Suppressor macrophage (primary cell): ENCODE measurements at places on chromosomes 4 and X.
A peak's percentile ranks its signal among the peaks of the same experiment; 100 is the strongest.

DNA sequence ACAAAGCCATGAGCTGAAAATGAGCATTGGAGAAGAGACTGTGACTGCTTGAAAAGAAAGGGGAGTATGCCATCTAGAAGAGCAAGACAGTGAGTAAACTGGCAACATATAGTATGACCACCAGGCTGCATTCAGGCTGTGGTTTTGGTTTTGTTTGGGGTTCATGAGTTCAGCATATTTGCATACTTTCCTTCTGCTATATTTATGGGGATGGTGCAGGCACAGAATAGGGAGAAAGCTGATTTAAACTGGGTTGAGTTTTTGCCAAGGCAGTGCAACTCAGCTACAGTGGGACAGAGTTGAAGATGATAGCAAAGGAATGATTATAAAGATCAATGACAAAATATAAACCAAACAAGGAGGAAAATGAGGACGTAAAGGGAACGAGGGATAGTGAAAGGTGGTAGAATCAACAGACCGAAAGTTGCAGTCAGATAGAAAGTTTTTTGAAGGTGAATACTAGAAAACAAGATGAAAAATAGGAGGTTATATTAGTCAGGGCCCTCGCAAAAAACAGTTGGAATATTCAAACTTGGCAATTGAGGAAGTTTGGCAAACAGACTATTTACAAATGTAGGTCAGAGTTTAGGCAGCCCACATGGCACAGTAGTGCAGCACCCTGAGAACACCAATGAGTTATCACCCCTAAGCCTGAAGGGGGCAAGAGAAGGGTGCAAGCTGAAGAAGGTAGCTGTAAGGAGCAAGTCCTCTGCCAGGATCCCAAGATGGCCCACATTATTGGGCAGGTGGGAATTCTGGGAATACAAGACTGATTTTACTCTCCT is 114.8 kb upstream of the MAP9 start:
- peak; percentile 6 for DNase-seq

GRCh38 chr4:32884198-32884597 is 2164.0 kb downstream of the PCDH7 start:
- no peak for DNase-seq

GRCh38 chr4:57064120-57064519 is 46.1 kb downstream of the IGFBP7 start:
- no peak for DNase-seq

DNA sequence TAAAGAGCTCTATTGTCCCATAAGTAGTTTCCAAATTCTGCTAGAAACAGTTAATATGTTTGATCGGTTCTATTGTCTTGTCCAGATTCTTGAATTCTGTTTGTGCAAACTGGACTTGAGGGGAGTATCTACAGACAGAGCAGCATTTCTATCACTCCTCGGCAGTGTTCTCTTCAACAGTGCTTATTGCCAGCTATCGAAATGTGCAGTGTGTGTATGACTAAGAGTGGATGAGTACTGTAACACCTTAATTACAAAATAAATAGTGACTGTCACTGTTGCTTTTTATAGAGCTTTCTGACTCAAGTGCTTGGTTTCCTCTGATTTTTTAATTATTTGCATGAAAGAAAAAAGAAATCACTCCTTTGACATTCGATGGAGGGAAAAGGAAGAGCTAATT is 274.6 kb downstream of the RPA4 start:
- DNase-seq: no peak

DNA sequence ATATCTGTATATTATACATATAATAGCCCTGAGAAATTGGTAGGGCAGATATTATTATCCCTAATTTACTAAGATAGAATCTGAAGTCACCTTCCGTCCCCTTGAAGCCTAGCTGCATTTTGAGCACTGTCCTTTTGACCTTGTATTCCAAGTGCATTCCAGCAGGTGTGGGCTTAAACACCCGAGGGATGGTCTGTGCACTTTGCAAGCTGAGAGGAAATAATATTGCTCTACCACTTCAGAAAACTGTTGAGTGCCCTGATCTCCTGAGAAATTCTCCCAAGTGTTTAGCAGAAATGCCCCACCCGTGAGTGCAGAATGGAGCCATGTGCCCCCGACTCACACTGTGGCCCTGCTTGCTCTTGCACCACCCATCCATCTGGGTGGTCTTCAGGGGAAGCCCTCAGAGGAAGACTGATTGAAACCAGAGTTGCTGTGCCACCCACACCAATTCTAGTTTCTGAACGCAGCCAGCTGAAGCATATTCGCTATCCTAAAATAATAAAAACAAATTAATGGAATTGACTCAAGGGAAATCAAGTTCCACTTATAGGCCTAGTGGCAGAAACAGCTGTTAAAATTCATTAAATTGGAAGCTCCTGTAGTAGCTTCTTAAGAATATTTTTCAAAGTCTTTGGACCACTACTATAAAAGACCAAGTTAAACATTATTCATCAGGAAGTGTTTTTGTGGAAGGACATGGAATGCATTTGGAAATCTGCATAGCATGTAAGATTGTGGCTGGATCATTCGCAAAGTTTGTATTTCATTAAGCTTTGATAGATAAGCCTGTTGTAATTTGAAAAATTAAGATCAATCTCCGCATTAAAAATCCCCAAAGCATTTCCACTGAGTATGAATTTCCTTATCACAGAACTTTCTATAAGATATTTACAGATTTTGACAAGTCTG is 41.3 kb upstream of the PRKG2 start:
- no peak for DNase-seq

DNA sequence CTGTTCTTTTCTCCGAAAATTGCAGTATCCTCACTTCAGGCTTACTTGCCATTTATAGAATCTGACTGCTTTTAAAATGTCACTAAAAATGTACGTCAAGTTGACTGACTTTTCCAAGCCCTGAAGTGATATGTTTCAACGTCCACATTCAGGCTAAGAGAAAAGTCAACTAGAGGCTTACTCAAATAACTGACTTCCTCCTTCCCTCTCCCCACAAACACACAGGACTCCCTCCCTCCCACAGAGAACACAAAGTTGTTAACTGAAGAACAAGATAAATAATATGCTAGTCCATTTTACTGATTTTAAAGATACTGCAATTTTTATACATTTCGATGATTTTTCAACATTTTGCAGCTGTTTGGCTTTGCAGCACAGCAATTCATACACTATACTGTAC is 13.8 kb upstream of the CDKL2 start:
- no peak for DNase-seq

DNA sequence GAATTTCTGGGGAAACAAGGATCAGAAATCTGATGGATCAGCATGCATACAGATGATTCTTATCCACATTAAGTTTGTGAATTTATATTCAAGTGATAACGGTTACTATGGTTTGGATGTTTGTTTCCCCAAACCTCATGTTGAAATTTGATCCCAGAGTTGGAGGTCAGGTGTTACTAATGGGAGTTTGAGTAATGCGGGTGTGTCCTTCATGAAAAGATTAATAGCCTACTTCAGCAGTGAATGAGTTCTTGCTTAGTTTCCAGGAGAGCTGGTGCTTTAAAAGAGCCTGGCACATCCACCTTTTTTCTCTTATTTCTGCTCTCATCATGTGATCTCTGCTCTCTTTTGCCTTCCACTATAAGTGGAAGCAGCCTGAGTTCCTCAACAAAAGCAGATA is 712.4 kb downstream of the IL1RAPL1 start:
- DNase-seq: no peak

GRCh38 chrX:15599461-15599860 is 1.3 kb downstream of the ACE2 start:
- no peak for DNase-seq

DNA sequence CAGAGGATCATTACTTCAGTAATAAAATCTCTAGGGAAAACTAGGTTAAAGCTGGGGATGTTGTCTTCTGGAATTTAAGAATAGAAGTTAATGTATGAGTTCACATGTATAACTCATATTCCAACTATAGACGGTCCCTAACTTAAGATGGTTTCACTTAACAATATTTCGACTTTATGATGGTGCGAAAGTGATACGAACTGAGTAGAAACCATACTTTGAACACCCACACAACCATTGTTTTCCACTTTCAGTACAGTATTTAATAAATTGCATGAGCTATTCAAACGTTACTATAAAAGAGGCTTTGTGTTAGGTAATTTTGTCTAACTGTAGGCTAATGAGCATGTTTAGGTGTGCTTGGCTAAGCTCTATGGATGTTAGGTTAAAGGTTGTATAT is 38.7 kb downstream of the CCSER1 start:
- DNase-seq: no peak

DNA sequence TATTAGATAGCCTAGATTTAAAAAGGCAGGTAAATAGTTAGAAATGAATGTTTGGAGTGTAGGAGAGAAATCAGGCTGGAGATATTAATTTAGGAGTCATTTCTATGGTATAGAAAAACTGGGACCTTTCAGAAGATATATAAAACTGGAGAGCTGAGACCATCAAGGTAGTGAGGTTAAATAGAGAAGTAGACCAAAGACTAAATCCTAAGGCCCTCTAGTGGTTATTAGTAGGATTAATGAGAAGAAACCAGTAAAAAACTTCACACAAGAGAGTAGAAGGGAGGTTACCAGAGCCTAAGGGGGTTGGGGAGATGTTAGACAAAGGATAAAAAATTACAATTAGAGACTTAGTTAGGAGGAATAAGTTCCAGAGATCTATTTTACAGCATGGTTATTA is 351.0 kb upstream of the SPANXN1 start:
- DNase-seq: peak; percentile 0

DNA sequence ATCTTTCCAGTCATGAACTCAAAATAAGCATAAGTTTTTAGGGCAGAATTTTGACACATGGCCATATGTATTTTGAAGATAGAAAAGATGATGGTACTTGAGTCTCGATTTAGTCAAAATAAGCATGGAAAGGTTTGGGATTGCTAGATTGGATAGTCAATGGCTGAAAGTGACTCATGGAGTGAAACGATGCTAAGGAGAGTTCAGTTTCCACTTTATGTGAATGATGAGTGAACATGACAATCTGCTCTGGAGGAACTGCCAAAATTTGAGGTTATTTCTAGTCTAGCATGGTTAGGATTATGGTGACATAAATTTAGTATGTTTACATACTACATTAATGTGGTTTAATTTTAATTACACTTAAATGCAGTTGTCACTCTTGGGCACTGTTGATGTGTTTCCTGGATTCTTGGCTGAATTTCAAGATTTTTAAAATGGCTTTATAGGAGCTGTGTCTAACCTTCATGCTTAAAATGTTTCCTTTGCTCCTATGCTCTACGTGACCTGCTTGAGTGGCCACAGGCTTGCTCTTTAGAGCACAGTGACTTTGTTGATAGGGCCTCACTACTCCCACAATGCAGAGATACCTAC is 17.1 kb downstream of the DDX3X start:
- DNase-seq: peak; percentile 16

DNA sequence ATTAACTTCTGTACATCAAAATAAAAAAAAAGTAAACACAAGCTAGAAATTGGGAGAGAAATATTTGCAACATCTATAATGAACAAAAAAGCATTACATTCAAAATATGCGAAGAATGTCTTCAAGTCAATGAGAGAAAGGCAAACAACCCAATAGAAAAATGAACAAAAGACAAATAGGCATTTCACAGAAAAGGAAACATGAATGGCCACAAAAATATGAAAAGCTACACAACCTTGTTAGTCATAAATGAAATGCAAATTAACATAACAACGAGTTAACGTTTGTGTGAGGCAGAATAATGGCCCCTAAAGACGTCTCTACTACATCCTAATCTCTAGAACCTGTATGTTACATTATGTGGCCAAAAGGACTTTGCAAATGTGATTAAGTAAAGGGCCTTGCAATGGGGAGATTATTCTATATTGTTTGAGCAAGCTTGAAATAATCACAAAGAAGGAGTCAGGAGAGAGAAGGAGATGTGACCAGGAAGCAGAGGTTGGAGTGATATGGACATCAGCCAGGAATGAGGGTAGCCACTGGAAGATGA is 86.8 kb downstream of the WDFY3 start:
- no peak for DNase-seq

DNA sequence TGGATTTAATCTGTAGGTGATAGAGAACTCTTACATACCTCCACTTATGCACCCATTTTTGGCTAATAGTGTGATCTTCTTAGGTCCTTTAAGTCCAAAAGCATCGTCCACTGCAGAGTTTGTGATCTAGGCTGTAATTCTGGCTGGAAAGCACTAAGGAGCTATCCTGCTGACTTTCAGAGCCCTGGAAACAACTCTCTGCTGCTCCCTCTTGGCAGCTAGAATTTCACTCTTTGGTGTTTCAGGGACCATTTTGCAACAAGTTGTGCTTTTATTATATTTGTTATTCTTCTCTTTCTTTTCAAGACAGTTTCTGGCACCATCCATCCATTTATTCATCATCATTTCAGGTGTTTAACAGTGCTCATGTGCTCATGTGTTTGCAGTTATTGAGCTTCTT is 130.0 kb downstream of the RBM46 start:
- no peak for DNase-seq

DNA sequence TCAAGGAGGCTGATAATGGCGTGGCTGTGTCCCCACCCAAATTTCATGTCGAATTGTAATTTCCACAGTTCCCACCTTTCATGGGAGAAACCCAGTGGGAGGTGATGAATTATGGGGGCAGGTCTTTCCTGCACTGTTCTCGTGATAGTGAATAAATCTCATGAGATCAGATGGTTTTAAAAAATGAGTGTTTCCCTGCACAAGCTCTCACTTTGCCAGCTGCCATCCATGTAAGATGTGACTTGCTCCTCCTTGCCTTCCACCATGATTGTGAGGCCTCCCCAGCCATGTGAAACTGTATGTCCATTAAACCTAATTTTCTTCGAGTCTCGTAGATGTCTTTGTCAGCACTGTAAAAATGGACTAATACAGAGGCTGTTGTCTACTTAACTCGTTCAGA is 488.3 kb downstream of the SPRY1 start:
- DNase-seq: no peak

- DNase-seq: no peak
Observed at GRCh38 chr4:166625018-166625637, 609.2 kb downstream of the SPOCK3 start.

DNA sequence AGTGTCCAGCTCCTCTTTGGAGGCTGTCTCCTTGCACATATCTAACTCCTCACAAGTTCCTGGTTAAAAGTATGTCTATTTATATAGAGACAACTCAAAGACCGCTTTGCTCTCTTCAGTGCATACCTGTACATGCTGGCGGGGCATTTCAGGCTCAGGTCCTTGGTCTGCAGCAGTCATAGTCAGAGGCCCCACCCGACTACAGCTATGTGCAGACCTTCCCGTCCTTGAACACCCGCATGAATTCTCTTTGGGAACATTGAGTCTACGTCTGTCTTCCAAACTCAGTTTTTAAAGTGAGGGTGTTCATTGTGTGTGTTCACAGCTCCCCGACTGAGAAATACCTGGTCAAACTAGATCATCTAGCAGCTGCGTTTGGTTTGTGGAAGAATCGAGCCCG is 4.2 kb downstream of the BCOR start:
- DNase-seq: no peak

DNA sequence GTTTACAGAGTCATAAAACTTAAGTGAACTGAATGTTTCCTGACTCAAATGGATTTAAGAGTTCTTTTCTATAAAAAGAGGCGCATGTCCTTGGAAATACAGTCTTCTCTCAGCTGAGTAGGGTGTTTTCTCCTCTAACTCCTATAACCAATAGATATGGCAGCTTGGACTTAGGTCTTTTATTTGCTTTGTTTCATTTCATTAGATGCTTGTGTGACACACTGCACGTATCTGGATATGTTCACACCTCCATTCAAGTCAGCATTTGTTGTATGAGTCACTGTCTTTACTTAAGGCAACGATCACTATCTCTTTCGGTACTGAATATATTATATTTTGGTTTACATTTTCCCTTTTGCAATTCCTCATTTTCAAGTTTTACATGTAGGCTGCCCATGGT is 136.6 kb downstream of the ARSF start:
- no peak for DNase-seq

GRCh38 chr4:152957437-152958171 is 21.5 kb downstream of the FHDC1 start:
- DNase-seq: no peak
